ENCODE measurements at places on chromosomes 7 and 10.
A peak's percentile ranks its signal among the peaks of the same experiment; 100 is the strongest.

DNA sequence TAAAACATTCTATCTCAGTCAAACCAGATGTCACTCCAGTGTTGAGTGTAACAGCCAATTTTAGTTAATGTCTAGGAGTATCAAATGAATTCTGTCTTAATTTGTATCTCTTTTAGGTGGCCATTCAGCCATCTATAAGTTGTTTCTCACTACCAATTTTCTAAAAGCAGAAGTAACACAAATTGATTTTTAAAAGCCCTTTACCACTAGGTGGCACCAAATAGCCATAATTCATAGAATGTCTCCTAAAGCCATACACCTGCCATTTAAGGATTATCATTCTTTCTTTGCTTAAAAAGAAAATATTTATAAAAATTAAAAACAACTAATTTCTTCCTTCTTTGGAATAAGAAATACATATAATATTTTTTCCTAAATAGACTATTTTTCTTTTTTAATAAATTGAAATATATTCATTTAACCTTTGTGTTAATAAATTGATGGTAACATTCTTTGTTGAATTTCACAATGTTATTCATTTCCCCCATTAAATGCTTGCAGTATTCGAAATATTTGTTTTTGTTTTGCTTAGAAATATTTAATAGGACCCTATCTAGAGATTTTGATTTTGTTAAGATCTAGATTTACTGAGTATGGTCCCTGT, 107.8 kb upstream of the PPP1R3A start:
- peak; percentile 91 for DNase-seq

DNA sequence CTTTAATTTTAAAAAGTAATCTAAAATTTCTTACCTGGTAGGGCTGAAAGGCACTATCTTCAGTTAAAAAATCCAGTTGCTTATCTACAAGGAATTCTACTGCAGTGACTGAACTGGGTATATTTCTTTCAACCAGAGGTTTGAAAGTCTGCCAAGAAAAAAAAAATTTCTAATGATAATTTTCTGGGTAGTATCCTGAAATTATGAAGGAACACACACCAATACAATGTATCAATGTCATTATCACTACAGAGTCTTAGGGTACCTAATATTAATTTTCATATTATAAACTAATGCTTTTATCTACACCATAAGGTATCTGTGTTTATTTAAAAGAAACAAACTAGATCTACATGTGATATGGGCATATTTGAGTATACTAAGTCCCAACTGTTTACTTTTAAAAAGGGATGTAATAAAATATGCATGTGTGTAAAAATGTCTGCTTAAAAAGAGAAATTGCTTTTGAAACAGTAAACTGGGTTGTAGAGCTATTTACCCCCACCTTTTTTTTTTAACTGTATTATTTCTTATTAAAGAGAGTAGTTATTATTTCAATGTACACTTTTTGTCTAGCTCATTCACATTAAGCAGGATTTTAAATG, 131.6 kb downstream of the NRBF2 start:
- DNase-seq = peak; percentile 76

- no peak for DNase-seq
These were observed 38.2 kb downstream of the CALML5 start for GRCh38 chr10:5461203-5461588.

DNA sequence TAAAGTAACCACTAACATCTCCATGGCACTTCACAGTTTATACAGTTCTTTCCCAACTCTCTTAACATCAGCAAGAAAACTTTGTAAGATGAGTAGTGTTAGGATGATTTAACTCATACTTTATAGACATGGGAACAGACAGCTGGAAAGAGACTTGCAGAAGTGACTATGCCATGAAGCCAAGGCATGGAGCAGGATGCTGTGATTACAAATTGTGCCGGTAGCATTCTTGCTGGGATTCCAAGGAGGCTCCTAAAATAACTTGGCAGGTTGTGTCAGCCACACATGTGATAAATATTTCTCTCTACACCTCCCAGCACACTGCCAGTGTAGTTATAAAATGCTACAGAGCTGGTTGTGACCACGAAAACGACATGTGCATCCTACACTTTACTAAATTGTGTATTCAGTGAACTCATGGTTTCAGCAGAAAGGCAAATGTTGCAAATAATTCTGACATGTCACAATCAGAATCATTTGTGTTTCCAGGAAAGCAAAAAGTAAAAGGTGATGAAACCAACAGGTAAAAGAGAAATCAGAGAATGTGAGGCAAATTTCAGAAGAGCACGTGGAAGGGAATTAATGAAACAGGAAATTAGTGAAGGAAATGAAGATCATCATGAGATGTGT, 5.6 kb upstream of the CYP3A4 start:
- DNase-seq = no peak

GRCh38 chr10:81081887-81082620, 544.4 kb downstream of the SH2D4B start:
- peak; percentile 5 for DNase-seq

GRCh38 chr10:78363190-78363589, 329.5 kb downstream of the RPS24 start:
- no peak for DNase-seq

- no peak for DNase-seq
These were observed 175.0 kb downstream of the CYP26A1 start for GRCh38 chr10:93248583-93249227.

GRCh38 chr10:99172128-99172738, 63.4 kb downstream of the HPSE2 start:
- DNase-seq = peak; percentile 70

DNA sequence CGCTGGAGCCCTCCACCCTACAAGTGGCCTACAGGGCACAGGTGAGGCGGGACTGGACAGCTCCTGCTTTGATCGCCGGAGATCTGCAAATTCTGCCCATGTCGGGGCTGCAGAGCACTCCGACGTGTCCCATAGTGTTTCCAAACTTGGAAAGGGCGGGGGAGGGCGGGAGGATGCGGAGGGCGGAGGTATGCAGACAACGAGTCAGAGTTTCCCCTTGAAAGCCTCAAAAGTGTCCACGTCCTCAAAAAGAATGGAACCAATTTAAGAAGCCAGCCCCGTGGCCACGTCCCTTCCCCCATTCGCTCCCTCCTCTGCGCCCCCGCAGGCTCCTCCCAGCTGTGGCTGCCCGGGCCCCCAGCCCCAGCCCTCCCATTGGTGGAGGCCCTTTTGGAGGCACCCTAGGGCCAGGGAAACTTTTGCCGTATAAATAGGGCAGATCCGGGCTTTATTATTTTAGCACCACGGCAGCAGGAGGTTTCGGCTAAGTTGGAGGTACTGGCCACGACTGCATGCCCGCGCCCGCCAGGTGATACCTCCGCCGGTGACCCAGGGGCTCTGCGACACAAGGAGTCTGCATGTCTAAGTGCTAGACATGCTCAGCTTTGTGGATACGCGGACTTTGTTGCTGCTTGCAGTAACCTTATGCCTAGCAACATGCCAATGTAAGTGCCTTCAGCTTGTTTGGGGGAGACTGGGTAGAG, at the start of gene COL1A2:
COL1A2 (plus strand) TSS at position 459 of the 704 bp plus-strand sequence; CDS start at position 596, 137 bp downstream.
- DNase-seq = no peak

GRCh38 chr10:114207349-114207748, 28.2 kb downstream of the TDRD1 start:
- DNase-seq = no peak

DNA sequence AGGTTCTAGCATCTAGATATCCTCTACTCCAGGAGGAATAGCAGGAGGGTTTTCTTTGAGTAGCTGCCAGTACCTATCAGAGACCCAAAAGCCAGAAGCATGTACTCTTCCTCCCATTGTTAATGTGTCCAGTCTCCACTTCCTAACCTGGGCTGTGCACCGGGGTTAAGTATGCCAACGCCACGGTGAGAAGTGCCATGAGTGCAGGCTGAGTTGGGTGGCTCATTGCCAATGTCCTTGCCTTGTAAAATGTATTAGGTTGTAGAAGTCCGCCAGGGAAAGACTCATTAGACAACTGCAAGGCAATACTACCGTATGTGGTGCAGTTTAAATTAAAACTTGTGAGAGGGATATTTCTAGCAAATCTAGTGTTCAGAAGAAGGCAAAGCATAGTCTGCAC, 55.0 kb upstream of the PRR15 start:
- no peak for DNase-seq

Data from hematopoietic multipotent progenitor cell treated with erythropoietin and hydrocortisone succinate and interleukin-3 and kit ligand, for 6 days (in vitro differentiated cells).